ENCODE measurements at places on chromosomes 5 and 9.
A peak's percentile ranks its signal among the peaks of the same experiment; 100 is the strongest.

DNA sequence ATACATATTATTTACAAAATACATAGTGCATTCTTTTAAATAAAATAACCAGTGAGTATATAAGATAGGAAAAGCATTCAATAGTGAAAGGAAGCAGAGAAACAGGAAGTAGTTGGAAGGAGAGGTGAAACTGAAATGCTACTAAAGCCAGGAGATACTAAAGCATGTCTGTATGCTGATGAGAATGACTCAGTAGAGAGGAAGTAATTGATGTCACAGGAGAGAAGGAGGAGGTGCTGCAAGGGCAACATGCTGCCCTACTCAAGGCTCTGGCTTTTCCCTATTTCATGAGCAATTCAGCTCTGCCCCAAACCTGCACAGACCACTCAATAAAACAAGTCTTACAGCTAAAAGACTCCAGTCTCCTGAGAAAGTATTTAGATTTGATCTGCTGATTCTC is 108.5 kb upstream of the TXNDC8 start:
- no peak for DNase-seq

DNA sequence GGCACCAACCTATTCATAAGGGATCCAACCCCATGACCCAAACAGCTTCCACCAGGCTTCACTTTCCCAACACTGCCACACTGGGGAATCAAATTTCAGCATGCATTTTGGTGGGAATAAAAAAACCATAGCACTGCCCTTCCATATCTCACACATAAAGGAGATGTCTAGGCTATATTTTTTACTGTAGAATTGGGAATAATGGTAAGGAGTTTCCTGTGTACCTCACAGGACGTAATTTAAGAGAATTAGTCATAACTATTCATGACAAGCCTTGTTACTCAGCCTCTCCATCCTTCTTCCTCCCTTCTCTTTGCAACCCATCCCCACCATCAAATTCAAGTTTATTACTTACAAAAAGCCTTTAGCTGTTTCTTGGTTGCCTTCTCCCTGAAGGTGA is 352.1 kb downstream of the MLLT3 start:
- DNase-seq: no peak

DNA sequence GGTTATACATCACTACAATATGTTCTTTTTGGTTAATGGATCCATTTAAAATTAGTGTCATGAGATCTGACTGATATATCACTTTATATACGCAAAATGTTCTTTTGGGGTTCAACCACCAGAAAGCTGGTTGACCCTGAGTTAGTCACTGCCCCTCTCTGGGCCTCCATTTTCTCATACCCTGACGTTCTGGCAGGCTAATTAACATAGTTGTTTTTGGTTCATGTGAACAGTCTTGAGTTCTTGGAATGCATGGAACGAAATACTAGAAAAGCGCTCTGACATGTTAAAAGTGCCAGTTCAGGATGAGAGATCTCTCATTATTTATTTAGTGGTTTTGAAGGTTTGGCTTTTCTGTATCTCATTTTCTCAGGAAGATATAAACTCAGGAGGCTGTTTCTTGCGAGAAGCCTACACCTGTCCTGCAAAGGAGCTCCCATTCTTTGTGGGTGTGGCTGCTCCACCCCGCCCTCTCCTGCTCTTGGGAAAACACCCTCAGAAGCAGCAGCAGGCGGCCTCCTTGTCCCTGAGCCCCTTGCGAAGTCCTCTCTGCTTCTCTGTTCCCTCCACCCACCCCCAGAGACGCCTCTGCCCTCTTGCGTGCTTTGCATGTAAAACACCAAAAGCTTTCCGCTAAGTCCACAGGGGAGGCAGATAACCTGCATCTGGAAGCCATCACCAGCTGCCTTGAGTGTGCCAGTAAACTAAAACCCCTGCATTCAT is 302.4 kb upstream of the PANK3 start:
- peak; percentile 79 for DNase-seq

- DNase-seq: no peak
Measured at GRCh38 chr9:122955961-122956360, 15.1 kb downstream of the RABGAP1 start.

DNA sequence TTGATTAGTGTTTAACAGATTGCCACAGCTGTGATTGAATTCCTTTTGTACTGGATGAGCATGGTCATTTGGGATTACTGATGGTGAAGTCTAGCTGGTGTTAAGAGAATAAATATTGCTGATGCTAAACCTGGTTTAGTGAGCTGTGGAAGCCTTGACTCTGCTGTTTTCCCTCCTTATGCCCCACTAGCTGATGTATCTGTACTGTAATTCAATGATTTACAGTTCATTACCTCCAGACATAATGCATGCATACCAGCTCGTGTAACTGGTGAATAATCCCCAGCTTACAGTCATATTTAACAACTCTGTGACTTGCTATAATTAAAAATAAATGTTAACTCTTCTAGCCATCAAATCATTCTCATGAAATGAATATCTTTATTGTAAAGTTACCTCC is 1.7 kb upstream of the CMYA5 start:
- DNase-seq: no peak

DNA sequence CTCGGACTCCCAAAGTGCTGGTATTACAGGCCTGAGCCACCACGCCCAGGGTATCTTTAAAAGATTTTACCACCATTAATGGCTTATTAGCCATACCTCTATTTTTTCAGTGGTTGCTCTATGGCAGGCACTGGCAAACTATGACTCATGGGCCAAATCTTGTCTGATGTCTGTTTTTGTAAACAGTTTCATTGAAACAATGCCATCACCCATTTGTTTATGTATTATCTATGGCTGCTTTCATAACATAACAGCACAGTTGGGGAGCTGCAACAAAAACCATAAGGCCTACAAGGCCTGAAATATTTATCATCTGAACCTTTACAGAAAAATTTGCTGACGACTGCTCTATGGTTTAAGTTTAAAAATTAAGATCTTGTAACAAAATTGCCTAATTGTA is 66.8 kb downstream of the SLC38A9 start:
- DNase-seq: no peak

DNA sequence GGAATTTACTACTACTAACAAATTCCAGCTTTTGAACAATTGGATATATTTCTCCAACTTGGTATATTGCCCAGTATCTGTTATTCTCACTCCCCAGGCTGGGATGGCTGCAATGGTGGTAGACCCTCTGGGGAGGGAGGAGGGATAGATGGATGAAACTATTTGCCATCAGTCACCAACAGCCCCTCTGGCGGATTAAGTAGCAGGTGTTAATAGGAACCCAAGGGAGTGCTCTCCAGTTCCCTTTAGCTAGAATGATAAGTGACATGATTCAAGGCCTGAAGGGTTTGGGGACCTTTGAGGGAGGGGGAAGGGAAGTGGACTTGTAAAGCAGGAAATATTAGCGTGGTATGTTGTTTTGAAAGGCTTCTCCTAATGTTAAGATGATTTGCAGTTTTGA is 824.0 kb upstream of the ARRDC3 start:
- no peak for DNase-seq

GRCh38 chr9:12884736-12885395 is 110.0 kb downstream of the LURAP1L start:
- no peak for DNase-seq

DNA sequence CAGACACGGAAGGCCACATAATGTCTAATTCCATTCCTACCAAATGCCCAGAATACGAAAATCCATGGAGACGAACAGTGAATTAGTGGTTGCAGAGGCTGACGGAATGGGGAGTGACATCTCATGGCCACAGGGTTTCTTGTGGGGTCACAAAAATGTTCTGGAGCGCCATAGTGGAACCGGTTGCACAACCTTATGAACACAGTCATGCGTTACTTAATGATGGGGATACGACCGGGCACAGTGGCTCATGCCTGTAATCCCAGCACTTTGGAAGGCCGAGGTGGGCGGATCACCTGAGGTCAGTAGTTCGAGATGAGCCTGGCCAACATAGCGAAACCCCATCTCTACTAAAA is 26.0 kb upstream of the TTLL11 start:
- DNase-seq: no peak

- peak; percentile 93 for DNase-seq
Measured at GRCh38 chr9:112097712-112098688, 77.1 kb downstream of the SUSD1 start.

DNA sequence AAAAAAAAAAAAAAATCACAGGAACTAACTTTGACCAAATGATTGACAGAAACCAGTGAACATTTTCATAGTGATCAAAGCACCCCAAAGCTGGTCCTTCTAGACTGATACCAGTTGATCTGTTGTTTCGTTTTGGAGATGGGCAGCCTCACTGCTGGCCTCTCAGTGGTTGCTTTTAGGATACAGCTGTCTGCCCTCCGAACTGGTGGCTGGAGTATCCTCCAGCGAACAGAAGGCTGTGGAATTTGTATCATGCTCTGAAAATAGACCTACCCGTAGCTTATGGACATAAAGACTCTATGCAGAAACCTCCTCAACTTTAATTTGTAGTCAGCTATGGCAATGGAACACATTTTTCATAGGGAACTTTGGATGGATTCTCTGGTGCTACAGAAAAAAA is 49.0 kb downstream of the DCP2 start:
- no peak for DNase-seq

DNA sequence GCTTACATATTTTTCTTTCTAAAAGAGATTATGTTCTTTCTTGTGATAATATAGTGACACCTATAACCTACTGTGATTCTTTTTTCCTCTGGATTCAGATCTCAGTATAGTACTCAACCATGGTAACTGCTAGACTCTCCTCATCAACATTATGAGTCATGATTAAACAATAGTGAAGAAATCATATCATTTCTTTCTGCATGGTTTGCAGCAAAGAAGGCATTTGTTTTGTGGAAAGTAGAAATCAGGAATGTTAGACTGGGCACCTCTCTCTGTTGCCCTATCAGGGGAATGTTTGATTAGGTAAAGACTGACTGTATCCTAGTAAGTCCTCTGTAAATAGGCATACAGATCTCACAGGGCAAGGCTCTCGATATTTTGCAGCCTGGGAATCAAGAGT is 25.6 kb upstream of the SMC2 start:
- DNase-seq: no peak

DNA sequence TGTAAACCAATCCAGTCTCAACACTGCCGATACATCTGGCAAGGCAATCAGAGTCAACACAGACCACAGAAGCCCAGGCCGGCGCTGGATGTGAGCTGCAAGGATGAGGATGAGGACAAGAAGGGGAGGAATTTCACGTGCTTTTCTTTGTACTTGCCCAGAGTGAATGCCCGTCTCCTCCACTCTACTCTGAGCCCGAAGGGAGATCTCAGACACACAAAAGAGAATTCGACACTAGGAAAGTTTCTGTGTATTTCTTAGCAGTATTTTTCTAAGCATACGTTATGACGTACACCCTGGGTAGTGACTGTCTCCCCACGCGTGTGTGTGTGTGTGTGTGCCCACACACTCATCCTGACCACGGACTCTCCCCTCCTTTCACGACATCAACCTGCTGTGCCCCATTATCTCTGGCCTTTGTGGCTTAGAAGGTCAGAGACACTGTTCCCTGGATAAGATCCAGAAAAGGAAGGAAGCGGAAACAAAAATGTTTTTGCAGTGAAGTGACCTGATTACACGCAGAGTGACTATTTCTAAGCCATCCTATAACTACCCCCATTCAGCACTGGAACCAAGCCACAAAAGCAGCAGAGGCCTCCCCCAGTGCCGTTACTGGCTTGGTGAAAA is 227.3 kb upstream of the DAPK1 start:
- no peak for DNase-seq

GRCh38 chr9:126556560-126557250 is 57.0 kb upstream of the LMX1B start:
- no peak for DNase-seq

DNA sequence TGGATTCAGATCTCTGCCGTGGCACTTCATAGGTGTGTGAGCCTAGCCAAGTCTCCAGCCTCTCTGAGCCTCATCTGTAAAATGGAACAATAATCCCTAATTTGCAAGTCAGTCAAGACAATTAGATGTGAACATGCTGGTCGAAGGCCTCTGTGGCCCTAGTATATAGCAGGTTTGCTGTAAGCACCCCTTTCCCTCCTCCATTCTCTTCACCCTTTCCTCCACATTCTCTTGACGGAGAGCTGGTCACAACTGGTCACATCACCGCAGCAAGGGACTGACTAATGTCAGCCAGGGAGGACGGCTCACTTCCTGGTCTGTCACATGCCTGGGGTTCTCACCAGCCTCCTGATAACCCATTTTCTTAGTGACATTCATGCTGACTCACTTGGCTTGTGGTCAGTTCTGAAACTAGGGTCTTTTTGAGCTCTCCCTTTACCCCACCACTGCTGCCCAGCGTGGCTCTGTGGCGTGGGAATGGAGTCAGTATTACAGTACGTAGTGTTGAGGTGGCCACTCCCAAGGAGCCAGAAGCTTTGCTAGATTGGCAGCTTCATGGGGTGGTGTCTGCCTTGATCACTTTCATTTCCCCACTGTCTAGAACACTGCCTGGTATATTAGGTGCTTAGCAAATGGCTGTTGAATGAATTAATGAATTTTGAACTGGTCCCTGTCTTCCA is 47.8 kb downstream of the ERGIC1 start:
- no peak for DNase-seq

DNA sequence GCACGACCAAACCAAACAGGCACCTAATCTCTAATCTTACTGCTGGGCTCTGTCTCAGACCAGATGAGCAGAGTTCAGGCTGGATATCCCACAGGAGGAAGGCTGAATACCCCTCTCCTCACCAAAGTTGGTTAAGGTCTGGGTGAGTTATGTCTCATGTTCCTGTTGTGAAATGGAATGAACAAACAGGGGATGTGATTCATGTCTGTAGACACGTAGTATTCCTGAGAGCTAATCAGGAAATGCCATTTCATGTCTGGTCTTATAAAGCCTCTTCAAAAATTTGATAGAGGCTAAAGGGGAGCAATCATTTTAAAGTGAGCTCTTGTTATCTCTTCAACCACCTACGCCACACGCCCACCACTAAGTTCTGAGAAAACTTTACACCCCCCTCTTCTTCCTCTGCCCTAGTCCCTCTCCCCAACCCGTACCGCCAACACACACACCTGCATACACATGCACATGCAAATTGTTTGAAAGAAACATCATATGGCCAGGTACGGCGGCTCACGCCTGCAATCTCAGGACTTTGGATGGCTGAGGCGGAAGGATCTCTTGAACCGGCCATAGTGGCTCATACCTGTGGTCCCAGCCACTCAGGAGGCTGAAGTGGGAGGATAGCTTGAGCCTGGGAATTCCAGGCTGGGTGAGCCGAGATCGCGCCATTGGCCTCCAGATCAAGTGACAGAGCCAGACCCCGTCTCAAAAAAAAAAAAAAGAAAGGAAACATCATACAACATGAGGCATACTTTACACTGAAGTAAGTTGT is 69.8 kb upstream of the RAI14 start:
- DNase-seq: no peak

- no peak for DNase-seq
Measured at GRCh38 chr9:91677822-91678436, 254.3 kb upstream of the NFIL3 start.

Data from Karpas-422 (cell line).